ENCODE measurements at places on chromosomes 2 and 18.

- no peak for DNase-seq
These were observed 41.8 kb downstream of the TIMM21 start for GRCh38 chr18:74190086-74190485.

DNA sequence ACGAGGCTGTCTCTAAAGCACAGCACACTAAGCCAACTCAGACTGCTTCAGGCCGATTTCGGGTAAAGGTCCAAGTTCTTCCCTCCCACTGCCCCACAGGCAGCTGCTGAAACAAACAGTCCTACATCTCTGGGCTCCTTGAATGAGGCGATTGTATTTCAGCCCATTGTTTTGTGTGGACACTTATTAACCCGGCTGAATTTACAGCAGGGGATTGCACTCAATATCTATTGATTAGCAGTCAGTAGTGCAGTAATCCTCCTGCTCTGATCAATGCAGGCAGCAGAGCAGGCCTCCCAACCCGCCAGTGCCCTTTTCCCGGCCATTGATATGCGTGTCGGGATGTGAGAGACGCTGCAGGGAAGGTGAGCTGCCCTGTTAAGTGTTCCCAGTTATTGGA, 330.1 kb downstream of the CMPK2 start:
- no peak for DNase-seq

DNA sequence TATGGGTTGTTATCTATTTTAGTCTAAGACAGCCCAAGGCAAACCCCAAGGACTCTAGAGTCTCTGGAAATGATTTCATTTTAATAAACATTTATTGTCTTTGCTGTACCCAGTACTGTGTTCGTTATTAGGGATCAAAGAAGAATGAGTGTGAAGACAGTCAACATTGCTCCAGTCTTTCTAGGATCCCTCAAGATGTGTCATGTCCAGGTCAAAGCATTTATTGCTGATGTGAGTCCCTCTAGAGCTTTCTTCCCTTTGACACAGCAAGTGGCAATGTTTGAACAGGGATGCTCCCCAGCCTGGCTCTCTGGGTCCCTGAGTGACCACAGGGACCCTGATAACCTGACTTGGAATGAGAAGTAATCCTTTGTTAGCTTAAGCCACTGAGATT, 123.1 kb upstream of the STK17B start:
- DNase-seq, result no peak

GRCh38 chr2:221958224-221958623, 340.6 kb downstream of the PAX3 start:
- DNase-seq, result no peak

DNA sequence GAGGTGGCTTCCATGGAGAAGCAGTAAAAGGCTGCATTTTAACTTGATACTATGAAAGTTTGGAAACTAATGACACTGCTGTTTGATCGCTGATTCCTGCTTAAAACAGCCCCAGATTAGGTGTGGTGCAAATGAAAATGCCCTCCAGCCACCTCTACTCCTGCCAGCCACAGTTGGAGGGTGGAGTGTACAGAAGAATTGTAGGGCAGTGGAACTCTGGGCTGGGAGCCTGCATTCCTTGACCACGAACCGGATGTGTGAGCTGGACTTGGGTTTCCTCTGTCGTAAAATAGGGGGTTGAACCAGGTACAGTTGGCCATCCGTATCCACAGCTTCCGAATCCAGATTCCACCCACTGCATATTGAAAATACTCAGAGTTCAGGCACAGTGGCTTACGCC, 84.6 kb upstream of the RFX8 start:
- DNase-seq, result no peak

- DNase-seq, result no peak
These were observed 23.0 kb downstream of the INPP5D start for GRCh38 chr2:233082931-233083755.

DNA sequence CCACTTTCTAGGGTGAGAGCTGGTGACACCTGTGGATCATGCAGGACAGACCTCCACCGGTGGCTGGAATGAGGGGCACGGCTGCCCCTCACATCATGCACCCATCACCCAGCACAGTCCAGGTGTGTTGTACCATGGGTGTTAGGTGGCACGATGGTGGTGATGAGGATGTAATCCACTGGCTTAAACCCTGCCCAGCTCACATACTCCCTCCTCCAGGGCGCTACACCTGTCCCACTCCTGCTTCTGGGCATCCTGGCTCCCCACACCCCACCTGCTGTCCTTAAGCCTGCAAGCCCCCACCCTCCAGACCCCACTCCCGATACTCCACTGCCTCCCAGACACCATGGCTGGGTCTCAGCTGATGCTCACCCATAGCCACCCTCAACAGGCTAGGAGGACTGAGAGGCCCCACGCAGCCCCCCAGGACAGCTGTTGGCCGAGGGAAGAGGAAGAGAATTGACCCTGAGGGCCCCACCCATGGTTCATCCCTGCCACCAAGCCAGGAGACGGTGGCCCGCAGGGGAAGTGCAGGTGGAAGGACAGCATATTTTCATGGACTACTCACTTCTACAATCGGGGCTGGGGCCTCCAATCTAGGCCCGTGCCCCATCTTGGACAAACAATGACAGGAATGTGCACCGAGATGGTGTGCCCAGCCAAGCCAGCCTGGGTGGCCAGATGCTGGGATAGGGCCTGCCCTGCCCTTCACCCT, 34.3 kb downstream of the MAL start:
- no peak for DNase-seq

DNA sequence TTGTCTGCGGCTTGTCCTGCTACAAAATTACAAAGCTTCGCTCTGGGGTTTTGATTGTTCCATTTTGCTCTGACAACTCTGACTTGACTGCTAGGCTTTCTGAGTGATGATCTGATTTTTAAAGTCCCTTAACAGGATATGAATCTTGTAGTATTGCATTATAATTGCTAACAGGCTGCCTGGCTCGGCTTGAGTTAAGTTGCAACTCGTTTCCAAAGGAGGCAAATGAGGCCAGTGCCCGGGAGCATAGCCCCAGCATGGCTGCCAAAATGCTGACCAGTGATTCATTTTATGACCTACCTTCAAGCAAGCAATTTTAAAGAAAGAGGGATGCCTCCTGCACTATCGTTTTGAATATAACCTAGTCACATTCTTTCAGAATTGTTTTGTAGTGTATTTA, 135.4 kb downstream of the COL6A3 start:
- no peak for DNase-seq

GRCh38 chr2:218387369-218388194, 5.5 kb downstream of the SLC11A1 start:
- no peak for DNase-seq

DNA sequence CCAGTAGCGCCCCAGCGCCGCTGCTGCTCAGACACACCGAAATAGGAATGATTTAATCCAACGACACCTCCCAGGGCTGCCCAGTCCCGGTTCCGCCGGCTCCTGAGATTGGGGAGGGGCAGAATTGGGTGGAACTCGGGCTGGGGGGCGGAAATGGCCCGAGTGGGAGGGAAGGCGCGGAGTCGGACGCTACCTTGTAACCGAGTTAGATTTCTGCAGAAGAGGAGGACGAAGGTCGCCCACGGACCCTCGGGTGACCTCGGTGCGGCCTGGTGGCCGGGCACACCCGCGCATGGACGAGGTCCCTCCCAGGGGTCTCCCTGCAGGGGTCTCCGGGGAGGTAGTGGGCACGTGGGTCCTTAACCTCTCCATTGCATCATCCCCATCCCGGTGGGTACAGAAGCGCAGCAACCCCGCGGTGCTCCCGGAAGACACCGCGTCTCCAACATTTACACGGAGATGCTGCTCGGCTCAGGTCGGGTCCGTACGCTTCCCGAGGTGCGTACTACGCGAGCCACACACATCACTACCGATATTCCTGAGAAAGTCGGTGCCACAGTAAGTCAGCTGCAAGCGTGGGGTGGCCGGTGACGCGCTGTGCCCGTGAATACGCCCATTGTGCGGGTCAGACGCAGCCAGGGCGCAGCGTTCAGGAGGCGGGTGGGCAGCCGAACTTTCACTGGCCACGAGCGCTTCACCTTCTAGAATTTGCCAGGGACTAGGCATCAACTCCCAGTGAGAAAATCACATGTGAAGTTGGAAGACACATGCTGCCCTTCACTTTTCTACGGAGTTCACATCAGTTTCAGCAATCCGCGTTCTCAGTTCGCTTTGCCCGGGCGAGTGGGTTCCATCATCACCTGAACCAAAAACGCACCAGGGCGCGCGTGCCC, 3.0 kb downstream of the ZNF516 start:
- DNase-seq, result no peak

GRCh38 chr2:172038604-172039003, 38.9 kb downstream of the METAP1D start:
- no peak for DNase-seq

- DNase-seq, result no peak
These were observed 10.5 kb downstream of the COL3A1 start for GRCh38 chr2:188984680-188985079.

DNA sequence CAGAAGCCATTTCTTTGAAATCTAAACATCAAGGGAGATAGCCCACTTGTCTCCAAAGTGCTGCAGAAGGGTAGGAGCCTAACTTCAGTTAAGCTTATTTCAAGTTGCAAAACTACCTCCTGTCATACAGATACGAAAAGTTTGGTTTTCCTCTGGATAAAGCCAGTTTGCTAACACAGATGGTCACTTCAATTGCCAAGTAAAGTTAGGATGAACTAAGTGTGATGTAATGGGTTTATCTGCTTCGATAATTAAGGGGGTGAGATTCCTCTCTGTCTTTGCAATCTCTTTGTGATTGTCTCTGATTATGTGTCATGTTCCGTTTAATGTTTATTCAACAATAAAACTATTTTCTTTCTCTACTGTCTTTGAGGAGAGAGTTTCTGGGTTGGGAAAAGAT, 156.4 kb downstream of the SLC39A10 start:
- no peak for DNase-seq

GRCh38 chr2:46174345-46175170, 122.6 kb upstream of the EPAS1 start:
- no peak for DNase-seq

GRCh38 chr2:201973305-201973928, 60.2 kb upstream of the FZD7 start:
- DNase-seq, result no peak

- no peak for DNase-seq
These were observed 26.6 kb downstream of the CDKL4 start for GRCh38 chr2:39217192-39217550.

DNA sequence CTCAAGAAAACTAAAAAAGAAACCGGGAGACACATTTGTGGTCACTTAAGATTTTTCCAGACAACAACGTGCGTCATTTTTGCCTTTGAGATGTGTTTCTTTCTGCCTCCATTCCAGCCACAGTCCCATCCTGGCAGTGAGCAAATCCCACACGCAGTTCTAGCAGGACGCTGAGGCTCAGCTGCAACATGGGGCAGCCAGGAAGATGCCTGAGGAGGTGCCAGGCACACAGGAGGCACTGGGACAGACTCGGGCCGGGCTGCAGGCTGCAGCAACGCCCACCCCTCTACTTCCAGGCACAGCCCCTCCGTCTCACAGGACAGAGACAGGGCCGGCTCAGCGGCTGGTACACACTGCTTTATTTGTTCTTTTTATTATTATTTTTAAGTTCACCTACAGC, 13.1 kb downstream of the KLF11 start:
- no peak for DNase-seq

DNA sequence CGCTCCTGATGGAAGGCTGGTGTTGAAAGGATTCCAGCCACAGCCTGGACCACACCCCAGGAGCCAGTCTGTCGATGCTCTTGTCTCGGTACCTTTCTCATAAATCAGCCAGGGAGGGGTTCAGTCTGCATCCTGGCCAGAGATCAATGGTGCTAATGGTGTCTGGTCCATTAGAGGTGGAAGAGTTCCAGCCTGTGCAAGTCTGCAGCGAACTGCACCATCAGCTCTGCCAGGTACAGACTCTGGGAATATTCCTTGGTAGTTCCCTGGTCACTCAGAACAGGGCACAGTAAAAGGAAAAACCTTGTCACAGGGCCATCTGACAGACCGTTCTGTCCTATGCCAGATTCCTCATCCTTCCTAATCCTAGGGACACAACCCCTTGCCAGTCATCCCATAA, 164.3 kb downstream of the MTCL1 start:
- DNase-seq, result no peak

- DNase-seq, result no peak
These were observed 117.0 kb downstream of the DOCK10 start for GRCh38 chr2:224925061-224925809.

DNA sequence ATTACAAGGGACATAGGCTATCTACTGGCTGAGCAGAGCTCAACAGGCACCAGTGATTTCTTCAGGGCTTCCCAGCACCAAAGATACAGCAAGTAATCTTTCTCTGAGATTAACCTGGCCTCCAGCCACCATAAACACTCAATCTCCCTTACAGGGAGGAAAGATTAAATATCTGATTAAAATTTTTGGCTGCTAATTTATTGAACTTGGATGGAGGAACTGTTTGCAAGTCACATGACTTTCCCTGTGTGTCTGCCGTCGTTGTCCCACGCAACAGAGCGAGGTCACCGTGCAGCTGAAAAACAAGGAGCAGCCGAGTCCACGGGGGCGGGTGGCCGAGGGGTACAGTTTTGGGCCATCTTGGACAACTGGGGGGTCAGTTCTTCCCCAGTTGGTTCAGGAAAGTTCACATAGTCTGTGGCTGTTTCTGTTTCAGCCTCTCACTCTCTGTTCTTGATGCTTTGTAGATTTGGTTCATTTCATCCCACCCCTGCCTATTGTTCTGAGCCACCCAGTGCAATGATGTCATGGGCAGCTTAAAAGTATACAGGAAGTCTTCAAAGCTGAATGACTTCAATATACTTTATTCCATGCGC, 186.8 kb upstream of the CTAGE1 start:
- no peak for DNase-seq

DNA sequence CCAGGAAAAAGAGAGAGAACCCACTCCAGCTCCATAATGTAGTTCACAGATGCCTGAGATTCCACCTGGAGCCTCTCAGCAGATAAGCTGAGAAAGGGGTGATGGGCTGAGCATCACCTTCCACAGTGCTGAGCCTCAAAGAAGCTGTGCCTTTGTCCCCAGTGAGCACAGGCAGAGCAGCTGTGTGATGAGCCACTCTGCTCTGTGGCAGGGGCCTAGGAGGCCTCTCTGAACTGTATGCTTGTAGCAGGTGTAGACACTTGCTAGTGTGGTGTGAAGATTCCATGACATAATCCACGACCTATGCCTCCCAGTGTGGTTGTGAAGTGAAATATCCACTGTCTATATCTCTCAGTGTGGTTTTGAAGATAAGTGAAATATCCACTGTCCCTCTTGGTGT, 70.4 kb upstream of the MGAT4A start:
- no peak for DNase-seq

GRCh38 chr2:174693344-174693743, 70.9 kb downstream of the CHRNA1 start:
- DNase-seq, result no peak

DNA sequence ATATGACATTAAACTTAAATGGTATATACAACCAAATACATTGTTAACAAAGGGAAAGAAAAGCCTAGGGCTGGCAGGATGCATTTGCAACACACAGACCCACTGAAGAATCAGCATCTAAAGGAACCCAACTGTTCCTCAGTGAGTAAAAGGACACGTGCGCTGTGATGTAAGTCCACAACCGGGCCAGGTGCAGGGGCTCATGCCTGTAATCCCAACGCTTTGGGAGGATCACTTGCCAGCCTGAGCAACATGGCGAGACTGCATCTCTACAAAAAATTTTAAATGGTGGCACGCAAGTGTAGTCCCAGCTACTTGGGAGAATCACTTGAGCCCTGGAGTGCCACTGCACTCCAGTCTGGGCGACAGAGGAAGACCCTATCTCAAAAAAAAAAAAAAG, 3.9 kb downstream of the DTNB start:
- no peak for DNase-seq

All from NCI-H1048 (cell line).